SK-MEL-5 (cell line): ENCODE measurements at places on chromosomes 12 and 14. TPM values are rescaled to one million over a fixed set of nuclear protein-coding genes. Genes with fewer than 3 reads are reported as not detected.

The HVCN1 gene
- total RNA-seq = 2.1 TPM in 1 of 2 replicates, not detected in the other

The KIF5A gene
- total RNA-seq = 0.29 and 0.40 TPM in 2 replicates

DNA sequence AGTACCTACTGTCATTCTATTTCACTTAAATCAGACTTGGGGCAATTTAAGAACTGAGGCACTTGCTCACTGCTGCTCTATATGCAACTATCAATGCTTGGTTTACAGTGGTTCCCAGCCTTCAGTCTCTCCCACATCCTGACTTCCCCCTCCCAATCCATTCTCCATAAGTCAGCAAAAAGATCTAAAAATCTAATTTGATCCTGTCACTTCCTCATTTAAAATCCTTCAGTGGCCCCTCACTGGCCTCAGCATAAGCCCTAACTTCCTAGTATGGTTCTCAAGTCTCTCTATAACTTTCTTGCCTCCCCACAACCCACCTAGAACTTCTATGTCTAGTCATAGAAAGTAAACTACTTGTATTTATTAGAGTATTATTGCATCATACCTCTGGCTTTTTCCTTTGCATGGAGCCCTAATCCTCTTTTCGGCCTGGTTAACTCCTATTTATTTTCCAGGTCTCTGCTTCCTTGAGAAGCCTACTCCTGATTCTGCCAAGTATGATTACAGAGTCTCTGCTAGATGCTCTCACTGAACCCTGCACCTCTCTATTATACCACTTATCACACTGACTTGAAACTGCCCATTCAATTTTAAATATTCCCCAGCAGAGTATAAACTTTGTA is 130.6 kb downstream of the RALGAPA1 start:
- no peak for DNase-seq

The SCARB1 gene
- total RNA-seq = 184 and 193 TPM in 2 replicates

- DNase-seq = no peak
Measured at GRCh38 chr14:44170556-44170955, 336.5 kb downstream of the FSCB start.

GRCh38 chr12:100955139-100955538 is 160.6 kb downstream of the ANO4 start:
- DNase-seq = no peak

DNA sequence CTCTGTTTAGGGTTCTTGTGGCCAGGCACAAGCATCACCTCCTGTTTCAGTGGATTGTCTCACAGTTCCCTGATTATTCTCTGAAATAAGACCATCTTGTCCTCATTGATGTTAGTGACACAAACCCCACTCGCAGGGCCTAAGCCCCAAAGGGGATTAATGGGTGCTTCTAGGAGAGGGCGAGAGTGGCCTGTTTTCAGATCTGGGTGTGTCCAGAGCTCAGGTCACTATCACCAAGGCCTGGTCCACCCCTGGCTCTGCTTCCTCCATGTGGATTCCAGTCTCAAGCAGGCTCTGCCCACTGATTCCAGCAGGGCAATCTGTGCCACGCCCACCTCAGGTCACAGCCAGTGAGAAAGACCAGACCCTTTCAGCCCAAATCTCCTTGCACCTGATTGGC is 361.9 kb downstream of the ADGRD1 start:
- no peak for DNase-seq

The SLC2A14 gene
- not detected in 2 replicates for total RNA-seq

DNA sequence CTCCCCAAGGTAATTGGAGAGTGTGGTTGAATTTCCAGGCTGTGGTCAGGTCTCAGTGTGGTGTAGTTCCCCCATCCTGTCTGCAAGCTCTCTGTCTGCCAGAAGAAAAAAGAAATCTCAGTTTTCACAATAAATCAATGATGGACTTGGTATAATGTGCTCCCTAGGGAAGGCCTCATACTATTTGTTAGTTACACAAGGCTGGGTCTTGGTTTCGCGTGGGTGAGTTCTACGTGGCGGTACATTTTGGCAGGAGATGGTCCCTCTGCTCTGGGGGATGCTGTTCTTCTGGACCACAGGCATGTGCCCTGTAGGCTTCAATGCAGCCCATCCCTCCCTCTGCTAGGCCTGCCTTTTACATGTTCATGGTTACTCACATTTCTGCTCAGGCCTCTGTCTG is 206.4 kb upstream of the PELI2 start:
- DNase-seq = no peak

The LBHD2 gene
- total RNA-seq = not detected in 2 replicates

- no peak for DNase-seq
Measured at GRCh38 chr12:58907391-58907790, 12.9 kb downstream of the LRIG3 start.

DNA sequence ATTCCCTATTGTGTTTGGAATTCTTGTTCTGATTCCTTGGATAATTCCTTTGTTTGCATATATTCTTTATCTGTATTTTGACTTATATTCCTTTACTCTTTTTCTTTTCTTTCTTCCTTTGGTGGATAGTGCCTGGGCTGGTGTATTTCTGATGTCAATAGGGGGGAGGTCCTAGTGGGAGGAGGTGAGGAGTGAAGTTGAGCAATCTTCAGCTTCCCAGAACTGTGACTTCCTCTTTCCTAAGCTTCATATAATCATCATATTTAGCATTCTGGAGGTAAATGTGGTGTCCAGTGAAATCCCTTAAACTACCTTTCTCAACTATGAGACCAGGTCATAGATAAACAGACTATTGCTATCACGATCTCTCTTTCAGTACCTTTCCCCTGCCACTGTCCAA is 29.6 kb upstream of the TBPL2 start:
- no peak for DNase-seq

- DNase-seq = no peak
Measured at GRCh38 chr12:24599736-24600135, 349.2 kb downstream of the BCAT1 start.

The PAPOLA gene
- total RNA-seq = 118 and 120 TPM in 2 replicates

GRCh38 chr12:64609536-64610078 is 688 bp upstream of the RASSF3 start:
- DNase-seq = no peak

DNA sequence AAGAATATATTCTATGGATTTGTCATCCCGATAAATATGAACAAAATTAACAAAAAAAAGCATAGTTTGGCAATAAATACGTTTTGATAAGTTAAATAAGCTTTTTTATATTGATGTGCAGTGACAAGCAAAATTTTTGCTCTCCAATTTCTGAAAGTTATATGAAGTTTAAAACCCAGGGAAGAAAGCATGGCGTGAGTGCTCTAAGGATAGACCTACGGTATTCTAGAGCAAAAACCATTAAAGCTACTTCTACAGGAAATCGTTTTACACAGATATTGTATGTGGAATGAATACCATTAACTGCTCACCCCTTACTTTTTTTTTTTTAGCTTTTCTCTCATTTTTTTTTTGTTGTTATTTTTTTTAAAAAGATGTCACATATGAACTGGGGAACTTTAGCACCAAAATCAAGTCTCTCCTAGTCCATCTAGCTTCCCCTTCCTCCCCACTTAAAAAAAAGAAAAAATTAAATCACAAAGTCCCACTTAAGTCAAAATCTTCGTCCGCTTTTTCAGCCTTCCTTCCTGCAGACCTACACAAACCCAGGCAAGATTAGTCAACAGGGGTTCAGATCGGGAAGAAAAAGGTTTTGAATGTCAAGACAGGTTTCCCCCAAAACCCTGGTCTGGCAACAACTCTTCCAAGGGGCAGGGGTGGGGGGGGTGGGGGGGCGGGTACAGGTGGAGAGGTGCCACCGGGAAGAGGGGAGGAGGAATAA is 4.4 kb downstream of the ZFP36L1 start:
- no peak for DNase-seq

DNA sequence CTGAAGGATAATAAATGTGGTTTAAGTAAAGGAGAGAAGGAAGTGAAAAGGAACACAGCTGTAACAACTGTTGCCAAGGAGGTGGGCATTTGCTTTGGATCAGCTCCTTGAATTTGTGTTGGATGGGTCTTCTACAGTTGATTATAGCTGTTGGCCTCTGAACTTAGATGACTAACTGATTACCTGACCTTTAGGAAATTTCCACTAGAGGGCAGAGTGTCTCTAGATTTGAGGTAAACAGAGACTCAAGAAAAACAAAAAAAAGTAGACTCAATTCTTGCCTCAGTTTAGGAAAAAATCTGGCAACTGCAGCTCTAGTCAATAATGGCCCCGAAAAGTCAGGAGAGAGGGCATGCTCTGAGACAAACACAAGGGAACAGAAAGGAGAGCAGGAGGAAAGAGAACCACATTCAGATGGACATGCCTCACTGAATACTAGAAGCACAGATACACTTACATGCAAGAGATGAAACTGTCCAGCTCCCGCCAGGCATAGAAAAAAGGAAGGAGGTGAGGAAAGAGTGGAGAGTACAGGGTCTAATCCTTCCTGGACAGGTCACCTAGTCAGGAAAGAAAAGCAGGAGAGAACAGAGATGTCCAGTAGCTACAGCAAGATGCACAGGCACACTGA is 20.6 kb downstream of the COX14 start:
- peak; percentile 71 for DNase-seq

DNA sequence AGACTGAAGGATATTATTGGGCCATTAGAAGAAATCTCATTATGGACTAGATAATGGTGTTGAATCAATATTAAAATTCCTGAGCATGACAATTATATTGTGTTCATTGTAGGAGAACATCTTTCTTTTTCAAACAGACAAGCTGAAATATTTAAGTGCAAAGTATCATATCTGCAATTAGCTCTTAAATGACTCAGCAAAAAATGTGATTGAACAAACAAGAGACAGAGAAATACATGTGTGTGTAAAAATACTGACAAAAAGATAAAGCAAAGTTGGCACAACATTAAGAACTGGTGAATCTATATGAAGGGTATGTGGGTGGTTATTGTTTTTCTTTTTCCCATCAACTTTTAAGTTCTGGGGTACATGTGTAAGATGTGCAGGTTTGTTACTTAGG is 9.5 kb downstream of the CEP290 start:
- DNase-seq = no peak

The HOXC11 gene
- total RNA-seq = 0.51 and 0.61 TPM in 2 replicates

The OR6C2 gene
- total RNA-seq = not detected in 2 replicates

The AP1G2 gene
- 13.0 and 14.9 TPM in 2 replicates for total RNA-seq

GRCh38 chr14:67527756-67528155 is 5.3 kb upstream of the PLEKHH1 start:
- DNase-seq = no peak

The RFX4 gene
- not detected in 2 replicates for total RNA-seq

- DNase-seq = no peak
Measured at GRCh38 chr14:56313789-56314188, 195.6 kb downstream of the PELI2 start.

DNA sequence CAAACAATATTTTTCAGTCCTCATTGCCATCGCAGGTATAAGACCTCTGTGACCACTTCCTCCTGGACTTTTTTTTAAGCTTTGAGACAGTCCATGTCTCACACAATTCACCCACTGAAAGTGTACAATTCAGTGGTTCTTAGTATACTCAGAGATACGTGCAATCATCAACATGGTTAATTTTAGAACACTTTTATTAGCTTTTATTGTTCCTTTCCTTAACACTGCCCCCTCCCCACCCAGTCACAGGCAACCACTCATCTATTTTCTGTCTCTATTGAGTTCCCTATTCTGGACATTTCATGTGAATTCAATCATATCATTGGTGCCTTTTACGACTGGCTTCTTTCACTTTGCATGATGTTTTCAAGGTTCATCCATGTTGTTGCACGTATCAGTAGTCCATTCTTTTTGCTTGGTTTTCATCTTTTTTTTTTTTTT is 16.2 kb downstream of the NCKAP5L start:
- DNase-seq = no peak

DNA sequence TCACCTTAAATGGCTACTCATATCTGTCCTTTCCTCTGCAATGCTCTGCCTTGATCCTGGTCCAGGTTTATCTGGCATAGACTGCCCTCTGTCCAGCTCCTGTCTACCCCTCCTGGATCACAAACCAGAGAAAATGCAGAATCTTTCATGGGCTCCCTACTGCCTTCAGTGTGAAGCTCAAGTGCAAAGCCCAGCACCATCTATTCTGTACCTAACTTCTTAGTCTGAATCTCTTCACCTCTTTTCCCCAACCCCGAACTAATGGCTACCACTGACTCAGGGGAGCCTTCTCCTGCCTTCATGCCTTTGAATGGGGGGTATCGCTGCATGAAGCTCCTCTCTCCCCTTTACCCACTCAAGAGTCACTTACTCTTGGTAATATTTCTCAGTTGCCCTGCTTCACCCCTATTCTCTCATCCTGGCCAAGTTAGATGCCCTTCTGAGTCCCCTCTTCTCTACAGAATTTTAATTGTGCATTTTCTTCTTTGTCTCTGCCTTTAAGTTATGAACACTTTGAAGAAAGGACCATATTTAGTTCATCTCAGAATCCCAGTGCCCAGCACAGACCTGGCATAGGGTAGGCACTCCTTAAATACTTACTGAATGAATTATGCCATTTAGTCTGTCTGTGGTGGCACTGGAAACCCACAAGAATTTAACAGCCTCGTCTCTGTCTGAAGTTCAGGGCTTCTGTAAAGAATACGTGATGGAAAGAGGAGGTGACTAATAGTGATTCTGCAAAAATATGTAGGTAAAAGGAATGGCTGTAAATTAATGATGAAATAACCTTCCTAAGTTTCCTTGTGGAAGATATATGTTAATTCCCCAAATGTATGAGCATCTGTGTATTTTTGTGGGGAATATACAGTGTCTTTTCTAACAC is 191.3 kb upstream of the AMIGO2 start:
- peak; percentile 63 for DNase-seq

DNA sequence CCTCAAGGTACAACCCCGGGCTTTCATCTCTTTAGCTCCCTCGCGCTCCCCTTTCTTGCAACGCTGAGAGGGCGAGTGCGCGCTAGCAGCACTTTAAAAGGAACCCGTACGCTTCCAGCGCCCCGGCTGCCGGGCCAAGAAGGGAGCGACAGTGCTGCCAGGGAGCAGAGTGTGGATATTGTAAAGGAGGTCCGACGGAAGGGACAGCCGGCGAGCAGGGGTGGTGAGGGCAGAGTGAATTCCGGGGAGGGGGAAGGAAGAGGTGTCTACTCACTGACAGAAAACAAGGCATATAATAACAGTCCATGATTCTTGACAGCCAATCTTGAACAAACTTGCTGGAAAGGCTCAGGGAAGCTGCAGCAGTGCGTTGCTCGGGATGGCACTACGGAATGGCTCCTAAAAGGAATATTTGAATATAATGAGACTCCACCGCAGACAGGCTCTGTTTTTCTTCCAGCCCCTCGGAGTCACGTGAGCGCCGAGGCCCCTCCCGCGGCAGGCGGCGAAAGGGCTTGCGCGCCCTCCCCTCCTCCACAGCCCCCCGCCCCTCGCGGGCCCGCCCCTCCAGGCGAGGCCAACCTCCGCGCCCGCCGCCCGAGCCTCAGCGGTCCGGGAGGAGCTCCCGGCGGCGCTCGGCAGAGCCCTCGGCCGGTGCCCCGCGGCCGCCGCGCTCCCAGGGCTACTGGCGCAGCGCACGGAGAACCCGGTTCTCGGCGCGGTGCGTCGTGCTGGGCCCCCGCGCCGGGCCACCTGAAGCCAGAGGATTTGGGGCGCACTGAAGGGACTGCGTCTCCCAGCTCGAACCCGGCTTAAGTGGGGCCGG is 3.4 kb downstream of the BMP4 start:
- DNase-seq = peak; percentile 56

GRCh38 chr12:51033457-51034089 is 7.4 kb upstream of the SLC11A2 start:
- no peak for DNase-seq

DNA sequence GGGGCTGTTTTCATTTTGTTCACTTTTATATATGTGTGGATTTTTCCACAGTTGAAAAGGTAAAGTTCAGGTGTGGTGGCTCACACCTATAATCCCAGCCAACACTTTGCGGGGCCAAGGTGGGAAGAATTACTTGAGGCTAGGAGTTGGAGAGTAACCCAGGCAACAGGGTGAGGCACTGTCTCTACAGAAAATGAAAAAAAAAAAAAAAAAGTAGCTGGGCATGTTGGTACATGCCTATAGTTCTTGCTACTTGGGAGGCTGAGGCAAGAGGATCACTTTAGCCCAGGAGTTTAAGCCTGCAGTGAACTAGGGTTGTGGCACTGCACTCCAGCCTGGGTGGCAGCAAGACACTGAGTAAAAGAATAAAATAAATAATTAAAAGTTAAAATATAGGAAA is 326.5 kb downstream of the NAV3 start:
- no peak for DNase-seq
